M059J (cell line): ENCODE measurements at places on chromosomes 3 and 15. TPM values are rescaled to one million over a fixed set of nuclear protein-coding genes. Genes with fewer than 3 reads are reported as not detected.

GRCh38 chr3:140334132-140334929 is 343.5 kb upstream of the TRIM42 start:
- peak; percentile 42 for DNase-seq

DNA sequence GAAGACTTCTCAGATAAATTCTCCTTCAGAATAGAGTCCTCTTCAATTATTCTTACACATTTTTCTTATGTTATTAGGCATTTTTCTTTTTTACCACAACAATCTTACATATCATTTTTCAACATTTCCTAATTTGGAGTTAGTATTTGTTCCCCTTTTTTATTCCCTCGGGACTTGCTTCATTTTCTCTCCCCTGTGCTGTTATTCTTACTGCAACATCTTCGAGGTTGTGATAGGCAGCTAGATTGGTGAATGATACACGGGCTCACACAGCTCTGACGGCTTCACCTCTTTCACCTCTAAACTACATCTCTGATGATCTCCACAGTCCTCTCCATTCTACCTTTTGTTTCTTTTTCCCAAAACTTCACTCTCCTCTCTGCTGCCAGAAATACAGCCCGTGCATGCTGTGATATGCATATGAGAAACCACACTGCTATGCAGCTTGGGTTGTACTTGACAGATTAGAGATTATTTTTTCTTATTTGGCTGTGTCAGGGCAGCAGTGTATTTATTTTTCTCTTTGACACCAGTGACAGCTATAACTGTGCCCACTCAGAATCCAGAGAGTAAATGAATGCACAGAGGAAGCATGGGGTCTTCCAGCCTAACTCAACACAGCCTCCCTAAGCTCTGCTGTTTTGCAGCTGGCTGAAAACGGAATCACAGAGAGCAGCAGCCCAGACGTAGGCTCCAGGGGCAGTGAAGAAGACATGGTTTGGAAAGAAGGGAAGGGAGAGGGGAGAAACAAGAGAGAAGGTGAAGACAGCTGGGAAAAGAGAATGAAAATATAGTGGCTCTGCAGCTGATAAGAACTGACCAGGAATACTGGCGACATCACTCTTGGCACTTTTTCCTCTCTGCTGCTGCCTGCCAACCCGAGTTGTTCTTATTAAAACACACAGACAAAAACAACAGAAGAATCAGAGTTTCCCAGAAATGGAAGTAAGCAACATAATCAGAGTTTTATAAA is 61.8 kb downstream of the SLC9A9 start:
- DNase-seq: no peak

Gene ZMYND10
- total RNA-seq: 0.37 and 3.2 TPM in 2 replicates

GRCh38 chr3:67386451-67386850 is 268.0 kb downstream of the SUCLG2 start:
- no peak for DNase-seq

DNA sequence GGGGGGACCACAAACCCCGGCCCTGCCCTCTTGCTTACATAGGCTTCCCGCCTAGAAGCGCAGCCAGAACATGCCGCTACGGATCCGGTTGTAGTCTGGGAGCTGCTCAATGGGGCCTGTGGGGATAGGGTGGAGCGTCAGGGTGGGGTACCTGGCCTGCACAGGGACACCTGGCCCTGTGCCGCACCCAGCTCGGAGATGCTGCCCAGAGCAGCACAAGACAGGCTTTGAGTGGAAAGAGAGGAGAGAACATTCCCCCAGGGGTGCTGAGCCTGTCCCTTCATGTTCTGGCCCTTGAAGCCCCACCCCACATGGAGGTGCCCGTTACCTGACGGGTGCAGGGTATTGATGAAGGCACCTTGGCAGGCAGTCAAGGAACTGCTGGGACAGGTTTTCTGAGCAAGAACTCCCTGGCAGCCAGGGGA is 4.0 kb upstream of the COL7A1 start:
- DNase-seq: no peak

DNA sequence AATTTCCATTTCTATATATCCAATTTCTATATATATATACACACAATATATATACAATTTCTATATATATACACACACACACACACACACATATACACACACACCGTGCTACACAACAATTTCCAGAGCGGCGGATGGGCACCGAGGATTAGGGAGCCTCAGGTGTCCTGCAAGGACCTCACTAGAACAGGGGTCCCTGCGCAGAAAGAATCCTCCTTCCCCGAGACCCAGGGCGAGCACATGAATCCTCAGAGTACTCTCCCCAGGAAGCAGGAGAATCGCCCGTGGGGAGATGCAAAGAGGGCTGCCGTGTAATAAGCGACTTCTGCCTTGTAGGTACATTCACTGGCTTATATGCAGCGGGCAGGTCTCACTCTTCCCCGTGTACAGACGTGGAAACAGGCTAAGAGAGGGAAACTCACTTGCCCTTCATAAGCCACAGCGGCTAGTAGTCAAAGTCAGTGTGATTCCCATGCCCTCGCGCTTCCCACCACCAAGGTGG is 467 bp downstream of the PIF1 start:
- peak; percentile 32 for DNase-seq

GRCh38 chr3:128051459-128051836 is 789 bp upstream of the SEC61A1 start:
- DNase-seq: no peak

DNA sequence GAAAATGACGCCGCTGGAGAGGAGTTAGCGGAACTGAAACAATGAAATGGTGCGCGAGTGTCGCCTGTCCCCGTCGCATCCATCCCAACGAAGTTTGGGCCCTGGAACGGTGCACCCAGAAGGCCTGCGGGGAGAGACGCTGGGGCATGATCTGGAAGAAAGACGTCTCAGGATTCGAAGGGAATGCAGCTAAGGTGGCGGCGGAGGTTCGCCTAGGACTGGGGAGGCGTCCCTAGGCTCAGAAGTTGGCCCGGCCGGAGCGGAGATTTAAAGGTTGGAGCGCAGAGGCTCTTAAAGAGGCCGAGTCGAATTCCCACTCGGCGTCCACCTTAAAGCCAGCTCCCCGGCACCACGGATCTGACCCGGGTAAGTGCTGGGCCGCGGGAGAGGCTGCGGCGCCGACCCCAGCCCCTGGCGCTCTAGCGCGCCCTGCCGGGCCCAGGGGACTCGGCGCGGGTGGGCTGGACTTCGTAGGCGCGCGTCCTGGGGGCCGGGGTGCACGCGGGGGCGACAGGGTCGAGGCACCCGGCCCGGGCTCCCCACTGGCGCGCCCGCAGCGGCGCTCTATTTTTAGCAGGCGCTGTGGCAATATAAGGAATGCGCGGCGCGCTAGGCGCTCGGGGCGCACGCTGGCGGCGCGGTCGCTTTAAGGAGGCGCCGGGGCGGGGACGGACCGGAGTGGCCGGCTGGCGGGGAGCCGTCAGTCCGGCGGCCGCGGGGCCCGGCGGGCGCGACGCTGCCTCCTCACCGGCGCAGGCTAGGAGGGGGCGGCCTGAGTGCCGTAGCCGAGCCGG is at the start of gene MRAS:
MRAS (plus strand) TSS at position 620 of the 794 bp plus-strand sequence. CDS start 24,305 bp downstream, outside the sequence.
- DNase-seq: peak; percentile 82

- peak; percentile 94 for DNase-seq
These were observed 941 bp downstream of the ZBED2 start for GRCh38 chr3:111594205-111594604.
